ENCODE measurements at places on chromosomes 6 and 20.
A peak's percentile ranks its signal among the peaks of the same experiment; 100 is the strongest.

GRCh38 chr6:53335224-53335994 is 13.3 kb downstream of the ELOVL5 start:
- DNase-seq = no peak

- no peak for DNase-seq
These were observed 102.7 kb downstream of the TRDN start for GRCh38 chr6:123533862-123534648.

GRCh38 chr6:21046276-21046675 is 512.0 kb downstream of the CDKAL1 start:
- DNase-seq = no peak

DNA sequence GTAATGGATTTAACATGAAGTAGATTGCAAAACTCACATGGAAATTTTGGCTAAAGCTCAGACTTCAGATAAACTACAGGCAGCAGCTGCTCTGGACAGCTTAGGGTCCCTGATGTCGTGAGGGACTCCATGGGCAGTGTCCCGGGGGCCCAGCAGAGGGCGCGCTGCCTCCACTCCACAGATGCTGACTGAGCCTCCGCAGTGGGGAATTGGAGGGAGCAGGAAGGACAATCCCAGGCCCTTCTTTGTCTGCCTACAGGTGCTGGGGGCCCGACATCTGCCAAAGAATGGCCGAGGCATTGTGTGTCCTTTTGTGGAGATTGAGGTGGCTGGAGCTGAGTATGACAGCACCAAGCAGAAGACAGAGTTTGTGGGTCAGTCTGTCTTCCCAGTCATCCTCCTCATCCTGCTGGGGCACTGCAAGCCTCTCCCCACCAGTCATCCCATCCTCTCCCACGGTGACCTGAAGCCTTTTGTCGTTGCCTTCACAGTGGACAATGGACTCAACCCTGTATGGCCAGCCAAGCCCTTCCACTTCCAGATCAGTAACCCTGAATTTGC is 35.9 kb downstream of the PLCG1 start:
- DNase-seq = peak; percentile 50

DNA sequence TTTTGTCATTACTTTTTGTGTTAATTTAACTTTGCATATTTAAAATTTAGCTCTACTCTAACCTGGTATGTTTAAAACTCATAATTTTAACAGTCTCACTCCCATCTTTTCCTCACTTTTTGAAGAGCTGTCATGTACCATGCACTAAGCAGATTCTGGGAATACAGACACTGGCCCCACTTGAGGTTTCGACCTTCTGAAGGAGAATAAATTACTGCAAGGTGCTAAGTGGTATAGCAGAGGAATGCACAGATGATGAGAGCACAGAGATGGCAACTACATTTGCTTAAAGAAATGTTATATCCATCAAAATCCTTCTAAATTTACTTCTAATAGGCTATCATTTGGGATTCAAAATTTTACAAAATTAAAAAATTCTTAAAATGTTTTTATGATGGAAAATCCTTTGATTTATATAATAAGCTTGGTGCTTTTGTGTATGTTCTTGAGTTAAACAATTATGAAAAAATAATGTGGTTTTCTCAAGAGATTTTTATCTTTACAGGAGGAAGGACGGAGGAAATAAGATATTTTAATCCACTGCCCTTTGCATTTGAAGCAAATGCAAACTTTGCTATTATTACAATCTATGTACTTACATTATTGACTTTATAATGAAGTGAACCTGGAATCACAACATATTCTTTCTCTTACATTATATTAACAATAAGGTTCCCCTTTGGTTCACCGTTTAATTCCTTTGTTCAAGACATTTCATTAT is 79.3 kb downstream of the AHI1 start:
- DNase-seq = no peak

- DNase-seq = no peak
These were observed 36.0 kb downstream of the PIM1 start for GRCh38 chr6:37205997-37206340.

- DNase-seq = no peak
These were observed at the start of gene PRRT1 for GRCh38 chr6:32151863-32152768. TSS of gene PRRT1 (minus strand) at chr6:32151939. CDS start at chr6:32151827, 112 bp downstream.

- peak; percentile 27 for DNase-seq
These were observed 48.5 kb downstream of the RPF2 start for GRCh38 chr6:111030008-111031007.

DNA sequence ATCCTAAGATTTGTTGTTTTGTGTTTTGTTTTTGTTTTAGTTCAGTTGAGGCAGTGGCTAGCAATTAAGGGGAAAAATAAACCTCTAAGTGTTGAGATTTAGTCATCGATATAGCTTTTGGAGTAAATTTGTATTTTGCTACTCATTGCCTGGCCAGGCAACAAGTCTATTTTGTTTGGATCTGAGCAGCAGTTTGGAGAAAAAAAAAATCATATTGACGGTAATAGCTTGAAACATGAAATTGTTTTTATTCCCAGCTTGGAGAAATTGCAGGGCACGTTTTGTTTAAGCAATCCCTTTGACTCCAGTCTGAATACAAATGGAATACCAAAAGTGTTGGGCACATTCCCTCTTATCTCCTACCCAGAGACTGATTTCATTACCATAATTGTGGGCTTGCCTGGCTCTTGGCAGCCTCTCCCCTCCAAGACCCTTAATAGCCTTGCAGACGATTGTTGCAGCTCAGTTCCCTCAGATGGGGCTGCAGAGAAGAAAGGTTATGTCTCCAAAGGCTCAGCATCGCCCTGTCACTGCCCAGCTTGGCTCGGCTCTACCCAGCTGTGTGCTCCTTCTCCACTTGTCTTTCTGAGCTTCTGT is 56.0 kb downstream of the ISM1 start:
- DNase-seq = no peak

- DNase-seq = no peak
These were observed 234.2 kb downstream of the COL12A1 start for GRCh38 chr6:74971633-74972032.

- DNase-seq = no peak
These were observed 35.1 kb downstream of the DSE start for GRCh38 chr6:116405652-116406356.

DNA sequence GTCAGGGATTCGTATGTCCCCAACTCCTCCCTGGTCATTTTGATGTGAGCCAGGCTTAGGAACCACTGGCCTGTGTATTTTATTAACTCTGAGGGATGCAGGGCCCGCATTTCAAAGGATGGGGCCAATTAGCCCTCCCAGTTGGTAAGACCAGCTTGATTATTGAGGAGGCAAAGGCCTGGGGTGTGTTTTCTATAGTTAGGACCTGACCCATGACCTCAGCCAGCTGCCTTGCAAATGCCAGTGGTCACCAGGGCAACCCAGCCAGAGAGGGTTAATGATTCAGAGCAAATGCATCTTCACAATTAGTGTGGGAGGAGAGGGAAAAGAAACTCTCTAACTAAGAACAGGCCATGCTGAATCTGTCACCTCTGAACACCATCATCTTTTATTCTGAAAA is 835.4 kb downstream of the MAFB start:
- DNase-seq = no peak

- DNase-seq = no peak
These were observed 220.8 kb upstream of the MARCKS start for GRCh38 chr6:113636357-113636824.

- no peak for DNase-seq
These were observed 77.4 kb downstream of the FIG4 start for GRCh38 chr6:109768485-109768884.

GRCh38 chr6:145875496-145876211 is 61.1 kb upstream of the FBXO30 start:
- DNase-seq = peak; percentile 67

DNA sequence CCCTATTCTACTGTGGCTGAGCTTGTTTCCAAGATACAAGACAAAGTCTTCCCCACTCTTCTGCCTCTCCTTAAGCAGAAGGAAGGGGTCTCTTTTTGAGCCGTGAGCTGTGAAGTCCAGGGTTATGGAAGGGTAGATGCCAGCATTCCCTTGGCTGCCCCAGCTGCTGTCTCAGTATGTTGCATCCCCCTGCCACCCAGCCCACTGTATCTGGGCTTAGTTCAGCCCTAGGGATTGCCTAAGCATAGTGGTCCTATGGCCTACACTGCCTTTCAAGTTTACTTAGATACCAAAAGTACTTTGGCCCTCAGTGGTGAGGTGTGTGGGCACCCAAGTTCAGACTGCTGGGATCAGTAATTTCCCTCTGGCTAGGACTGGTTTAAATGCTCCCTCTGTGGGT is 421.9 kb upstream of the KHDRBS2 start:
- DNase-seq = no peak

- DNase-seq = no peak
These were observed 205.8 kb downstream of the OR2B2 start for GRCh38 chr6:27706431-27706830.

DNA sequence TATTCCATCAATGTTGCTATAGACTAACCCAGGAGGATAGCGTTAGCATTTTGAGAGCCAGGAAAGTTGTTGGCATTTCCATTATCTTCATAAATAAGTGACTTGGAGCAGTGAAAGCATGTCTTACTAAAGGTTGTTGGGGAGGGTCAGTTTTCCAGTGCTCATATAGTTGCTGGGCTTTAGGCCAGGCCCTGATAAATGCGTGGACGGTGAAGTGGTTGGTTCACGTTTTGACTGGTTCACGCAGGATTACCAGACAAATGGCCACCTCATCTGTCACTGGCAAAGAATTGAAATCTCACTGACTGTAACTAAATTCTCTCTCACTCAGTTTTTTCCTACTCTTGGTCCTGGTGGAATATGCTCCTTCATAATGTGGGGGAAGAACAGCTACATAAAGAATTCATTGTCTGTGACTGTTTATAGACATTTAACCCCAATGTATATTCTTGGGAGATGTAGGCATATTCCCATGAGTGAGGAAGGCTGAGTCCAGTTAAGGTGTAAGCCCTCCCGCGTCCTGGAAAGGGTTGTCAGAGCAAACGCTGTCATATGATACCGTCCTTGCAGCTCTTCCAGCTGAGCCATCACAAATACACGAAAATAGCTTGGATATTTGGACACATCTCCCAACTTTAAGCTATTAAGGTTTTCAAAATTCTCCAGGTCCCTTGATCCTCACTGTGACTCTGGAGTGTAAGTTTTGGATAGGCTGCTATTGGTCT is 27.8 kb downstream of the LRRC1 start:
- DNase-seq = no peak

GRCh38 chr6:30042476-30042875 is 18.6 kb upstream of the POLR1H start:
- DNase-seq = no peak

- DNase-seq = no peak
These were observed 106.6 kb upstream of the ADTRP start for GRCh38 chr6:11885159-11885558.

DNA sequence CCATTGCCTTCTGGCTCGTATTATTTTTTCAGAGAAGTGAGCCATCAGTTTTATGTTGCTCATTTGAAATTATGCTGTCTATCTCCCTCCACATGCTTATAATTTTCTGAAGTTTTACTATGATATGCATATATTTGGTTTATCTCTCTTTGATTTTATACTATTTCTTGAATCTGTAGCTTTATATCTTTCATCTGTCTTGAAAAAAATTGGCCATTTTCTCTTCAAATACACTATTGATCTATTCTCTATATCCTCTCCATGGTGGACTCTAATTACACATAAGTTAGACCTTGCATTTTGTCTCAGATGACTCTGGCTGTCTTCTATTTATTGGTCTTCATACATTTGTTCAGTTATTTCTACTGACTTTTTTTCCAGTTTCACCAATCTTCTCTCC is 13.7 kb upstream of the COL19A1 start:
- DNase-seq = no peak
